ENCODE measurements at places on chromosomes 6 and 20. TPM values are rescaled to one million over a fixed set of nuclear protein-coding genes. Genes with fewer than 3 reads are reported as not detected.

The FAM83B gene
- under 0.01 TPM for total RNA-seq

The ERVFRD-1 gene
- total RNA-seq = not detected

The FRK gene
- 1.9 TPM for total RNA-seq

The PTCHD4 gene
- total RNA-seq = 3.0 TPM

The GTSF1L gene
- not detected for total RNA-seq

The OLIG3 gene
- not detected for total RNA-seq

The VARS1 gene
- 36.0 TPM for total RNA-seq

The ASIP gene
- total RNA-seq = not detected

The FAM162B gene
- 1.4 TPM for total RNA-seq

The ZNF165 gene
- total RNA-seq = 0.57 TPM

The MOG gene
- not detected for total RNA-seq

The WFDC10B gene
- total RNA-seq = 0.14 TPM

The SIGLEC1 gene
- total RNA-seq = not detected

The EDN3 gene
- not detected for total RNA-seq

The GGTLC1 gene
- total RNA-seq = not detected

The OSBPL2 gene
- total RNA-seq = 38.8 TPM

The BNIP5 gene
- total RNA-seq = not detected

The TPD52L1 gene
- total RNA-seq = 9.7 TPM

The AFG1L gene
- total RNA-seq = 3.3 TPM

The MRPL14 gene
- 100.0 TPM for total RNA-seq

The NHSL1 gene
- 6.8 TPM for total RNA-seq

The ZNF311 gene
- total RNA-seq = 1.9 TPM

The EEF1A2 gene
- 3.0 TPM for total RNA-seq

The PBOV1 gene
- not detected for total RNA-seq

The DLK2 gene
- 0.28 TPM for total RNA-seq

The PHF20 gene
- total RNA-seq = 18.8 TPM

The GPSM3 gene
- 0.85 TPM for total RNA-seq

The RSPO4 gene
- not detected for total RNA-seq

The SSTR4 gene
- total RNA-seq = not detected

The BIRC7 gene
- total RNA-seq = 0.65 TPM

The CAP2 gene
- total RNA-seq = 4.0 TPM

The PRKN gene
- total RNA-seq = 1.1 TPM

The KHDRBS2 gene
- not detected for total RNA-seq

The DUSP15 gene
- total RNA-seq = not detected

The ETV7 gene
- total RNA-seq = 0.85 TPM

The MMS22L gene
- 4.4 TPM for total RNA-seq

The TSPO2 gene
- not detected for total RNA-seq

The BTN1A1 gene
- total RNA-seq = not detected

The PRDM13 gene
- total RNA-seq = not detected

The GATA5 gene
- not detected for total RNA-seq

The SOX12 gene
- 2.1 TPM for total RNA-seq

The DPPA5 gene
- not detected for total RNA-seq

The LINC00237 gene
- not detected for total RNA-seq

The LIN28B gene
- not detected for total RNA-seq

The SLA2 gene
- total RNA-seq = not detected

The ATP6V1G2 gene
- total RNA-seq = 5.0 TPM

The CPXM1 gene
- 0.71 TPM for total RNA-seq

The C20orf96 gene
- 2.4 TPM for total RNA-seq

The RBPJL gene
- not detected for total RNA-seq

The HDGFL1 gene
- not detected for total RNA-seq

The GABRR1 gene
- not detected for total RNA-seq

The MEI4 gene
- not detected for total RNA-seq

All from smooth muscle cell of bladder (primary cell).